Activated naive CD4-positive, alpha-beta T cell treated with Interleukin-2 at 50 U/mL for 16 hours (primary cell): ENCODE measurements at places on chromosomes 6 and 20.

DNA sequence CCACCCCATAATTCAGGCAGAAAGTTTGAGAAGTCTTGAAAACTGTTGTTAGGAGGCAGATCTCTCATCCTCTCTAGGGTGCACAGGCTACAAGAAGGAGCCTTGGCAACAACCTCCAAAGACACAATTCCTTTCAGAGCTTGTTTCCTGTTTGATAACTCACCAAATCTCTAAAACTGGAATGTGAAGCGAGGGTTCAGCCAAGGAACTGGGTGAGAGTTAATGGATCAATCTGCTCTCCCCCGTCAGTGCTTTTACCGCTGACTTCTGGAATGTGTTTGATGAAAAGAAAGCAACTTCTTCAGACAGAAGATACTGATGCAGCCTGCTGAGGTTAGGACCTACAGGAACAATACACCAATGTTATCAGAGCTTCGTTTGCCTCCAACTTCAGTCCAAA is 171.8 kb upstream of the BMP2 start:
- no peak for DNase-seq

DNA sequence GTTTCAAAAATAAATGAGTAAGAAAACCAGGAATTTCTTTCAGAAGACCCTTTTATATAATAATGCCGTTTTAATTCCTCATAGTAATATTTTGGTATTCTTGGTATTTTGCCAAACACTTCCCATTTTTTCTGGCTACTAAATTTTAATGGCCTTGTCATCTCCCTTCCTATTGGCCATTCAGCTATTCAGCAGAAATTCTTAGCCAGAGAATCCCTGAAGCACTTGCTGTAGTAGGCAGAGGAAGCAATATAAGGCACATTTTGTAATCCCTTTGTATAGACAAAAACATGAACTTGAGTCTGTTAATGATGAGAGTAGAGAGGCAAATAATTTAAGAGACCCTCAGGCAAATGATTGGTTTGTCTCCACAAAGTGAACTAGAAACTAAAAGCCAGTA is 118.4 kb upstream of the LAMP5 start:
- DNase-seq = no peak

GRCh38 chr6:20162515-20162914 is 49.8 kb downstream of the MBOAT1 start:
- no peak for DNase-seq

DNA sequence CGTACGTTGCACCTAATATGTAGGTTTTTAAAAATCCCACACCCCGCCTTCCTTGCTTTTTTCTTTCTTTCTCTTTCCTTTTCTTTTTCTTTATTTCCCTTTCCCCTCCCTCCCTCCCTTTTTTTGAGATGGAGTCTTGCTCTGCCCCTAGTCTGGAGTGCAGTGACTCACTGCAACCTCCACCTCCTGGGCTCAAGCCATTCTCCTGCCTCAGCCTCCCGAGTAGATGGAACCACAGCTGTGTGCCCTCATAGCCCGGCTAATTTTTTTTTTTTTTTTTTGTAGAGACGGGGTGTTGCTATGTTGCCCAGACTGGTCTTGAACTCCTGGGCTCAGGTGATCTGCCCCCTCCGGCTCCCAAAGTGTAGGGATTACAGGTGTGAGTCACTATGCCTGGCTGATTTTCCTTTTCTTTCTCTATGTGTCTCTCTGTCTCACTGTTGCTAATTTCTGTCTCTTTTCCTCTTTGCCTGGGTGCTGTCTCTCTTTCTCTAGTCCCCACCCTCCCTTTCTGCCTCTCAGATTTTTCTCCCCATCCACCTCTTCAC is 61.2 kb downstream of the SRC start:
- DNase-seq = no peak

DNA sequence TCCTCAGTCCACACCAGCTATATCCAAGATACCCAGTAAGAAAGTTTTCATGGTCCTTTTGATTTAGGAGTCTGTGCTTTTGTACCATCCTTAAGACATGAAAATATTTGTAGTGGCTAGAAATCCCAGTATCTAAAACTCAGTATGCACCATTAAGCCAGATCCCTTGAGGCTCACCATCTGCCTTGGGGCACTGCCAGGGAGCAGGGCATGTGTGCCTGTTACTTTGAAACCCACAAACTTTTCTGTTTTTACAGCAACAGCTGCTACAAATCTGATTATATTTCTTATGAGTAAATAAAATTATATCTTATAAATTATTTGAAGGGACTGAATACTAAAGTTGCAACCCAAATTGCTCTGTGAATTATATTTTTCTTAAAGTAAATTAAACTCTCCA is 290.5 kb upstream of the MANEA start:
- DNase-seq = no peak

DNA sequence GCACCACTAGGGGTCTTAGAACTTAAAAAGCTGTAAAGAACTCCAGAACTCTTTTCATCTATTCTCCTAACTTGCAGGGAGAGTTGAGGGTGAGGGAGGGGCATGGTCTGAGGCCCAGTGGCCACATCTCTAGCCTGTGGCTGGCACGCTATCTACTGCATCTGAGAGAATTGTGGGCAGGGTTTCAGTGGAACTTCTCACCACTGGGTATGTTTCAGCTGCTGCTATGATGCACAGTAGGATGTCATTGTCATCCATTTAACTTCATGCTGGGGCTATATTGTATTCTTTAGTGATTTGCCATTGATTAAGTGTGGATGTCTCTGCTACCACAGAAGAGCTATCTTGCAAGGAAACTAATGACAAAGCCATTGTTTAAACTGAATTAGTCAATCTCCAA is 4.5 kb downstream of the TMEM14A start:
- DNase-seq = no peak

DNA sequence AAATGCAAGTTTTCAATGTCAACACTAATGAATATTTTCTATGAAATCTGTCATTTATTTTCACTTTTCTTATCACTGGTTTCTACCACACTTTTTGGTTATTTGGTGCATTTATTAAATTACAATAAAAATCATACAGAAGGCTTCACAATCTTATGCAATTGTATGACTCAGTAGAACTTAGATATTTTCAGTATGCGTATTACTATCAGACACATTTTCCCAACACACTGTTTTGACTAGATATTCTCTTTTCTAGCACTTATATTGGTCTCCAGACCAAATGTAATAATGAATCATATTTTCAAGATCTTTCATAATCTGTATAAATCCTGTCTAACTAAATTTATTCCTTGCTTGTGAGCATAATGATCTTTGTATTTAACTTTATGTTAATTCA is 74.1 kb downstream of the FAM83B start:
- DNase-seq = no peak

GRCh38 chr6:153373869-153374268 is 242.8 kb upstream of the RGS17 start:
- DNase-seq = no peak

- DNase-seq = no peak
Observed at GRCh38 chr6:149212206-149212605, 105.3 kb upstream of the TAB2 start.

DNA sequence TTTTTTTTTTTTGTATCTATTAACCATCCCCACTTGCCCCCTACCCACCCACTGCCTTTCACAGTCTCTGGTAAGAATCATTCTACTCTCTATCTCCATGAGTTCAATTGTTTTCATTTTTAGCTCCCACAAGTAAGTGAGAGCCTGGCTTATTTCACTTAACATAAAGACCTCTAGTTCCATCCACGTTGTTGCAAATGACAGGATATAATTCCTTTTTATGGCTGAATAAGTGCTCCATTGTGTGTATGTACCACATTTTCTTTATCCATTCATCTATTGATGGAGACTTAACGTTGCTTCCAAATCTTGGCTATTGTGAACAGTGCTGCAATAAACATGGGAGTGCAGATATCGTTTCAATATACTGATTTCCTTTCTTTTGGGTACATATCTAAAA is 328.5 kb downstream of the BTBD9 start:
- DNase-seq = no peak

DNA sequence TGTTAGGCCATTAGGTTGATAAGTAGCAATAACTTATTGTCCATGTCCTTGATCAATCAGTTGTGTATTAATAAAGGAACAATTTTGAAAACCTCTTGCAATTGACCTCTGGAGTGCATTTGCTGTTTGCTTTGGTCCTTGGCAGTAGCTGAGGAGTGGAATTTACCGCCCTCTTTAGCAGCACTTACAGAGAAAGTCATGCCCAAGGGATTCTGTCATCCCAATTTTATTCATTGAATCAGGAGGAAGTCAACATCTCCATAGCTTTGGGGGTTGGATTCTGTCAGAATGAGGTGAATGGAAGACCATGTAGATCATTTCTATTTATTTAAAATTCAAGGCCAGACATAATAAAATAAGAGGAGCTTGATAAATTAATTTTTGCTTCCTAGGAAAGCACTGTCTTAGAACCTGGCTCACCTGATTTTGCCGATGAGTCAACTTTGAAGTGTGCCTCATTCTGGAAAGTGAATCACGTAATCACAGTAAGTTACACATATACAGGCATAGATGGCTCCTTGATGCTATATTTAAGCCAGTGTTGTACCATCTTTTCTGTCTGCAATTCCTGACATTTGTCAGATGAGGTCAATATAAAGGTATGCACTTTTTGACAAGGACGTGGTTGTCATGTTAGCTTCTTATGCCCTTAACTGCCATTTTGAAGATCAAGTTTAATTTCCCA is 128.7 kb upstream of the MLIP start:
- DNase-seq = no peak

- DNase-seq = no peak
Observed at GRCh38 chr20:53800883-53801604, 207.4 kb upstream of the ZNF217 start.
